Stimulated activated CD8-positive, alpha-beta memory T cell treated with anti-CD3 and anti-CD28 coated beads, Interleukin-15, amount 100 ng/mL, for 1 hour (primary cell): ENCODE measurements at places on chromosomes 4 and X.

GRCh38 chr4:88746206-88746605, 48.6 kb upstream of the NAP1L5 start:
- no peak for DNase-seq

DNA sequence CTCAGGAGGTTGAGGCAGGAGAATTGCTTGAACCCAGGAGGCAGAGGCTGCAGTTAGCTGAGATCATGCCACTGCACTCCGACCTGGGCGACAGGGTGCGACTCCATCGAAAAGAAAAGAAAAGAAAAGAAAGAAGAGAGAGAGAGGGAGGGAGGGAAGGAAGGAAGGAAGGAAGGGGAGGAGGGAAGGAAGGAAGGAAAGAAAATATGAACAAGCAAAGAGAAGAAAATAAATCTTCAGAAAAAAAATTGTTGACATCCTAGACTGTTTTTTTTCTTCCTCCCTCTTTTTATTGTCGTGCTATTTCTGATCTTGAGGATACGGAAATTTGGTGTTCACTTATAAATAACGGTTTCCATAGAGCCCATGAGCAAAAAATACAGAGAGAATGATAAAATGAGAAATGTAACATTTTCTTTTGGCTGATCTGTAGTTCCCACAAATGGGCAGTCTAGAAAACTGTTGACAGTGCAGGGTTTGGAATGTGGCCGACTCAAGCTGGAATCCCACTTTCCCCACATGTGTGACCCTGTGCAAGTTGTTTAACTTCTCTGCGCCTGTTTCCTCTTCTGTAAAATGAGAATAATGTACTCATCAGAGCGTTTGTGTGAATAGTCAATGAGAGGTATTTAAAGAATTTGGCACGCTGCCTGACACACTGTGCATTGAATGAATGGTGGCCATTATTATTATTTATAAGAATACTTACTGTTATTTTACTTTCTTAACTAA, 19.4 kb downstream of the SORBS2 start:
- no peak for DNase-seq

- DNase-seq: no peak
Observed at GRCh38 chr4:7058792-7059191, 9.1 kb downstream of the GRPEL1 start.

DNA sequence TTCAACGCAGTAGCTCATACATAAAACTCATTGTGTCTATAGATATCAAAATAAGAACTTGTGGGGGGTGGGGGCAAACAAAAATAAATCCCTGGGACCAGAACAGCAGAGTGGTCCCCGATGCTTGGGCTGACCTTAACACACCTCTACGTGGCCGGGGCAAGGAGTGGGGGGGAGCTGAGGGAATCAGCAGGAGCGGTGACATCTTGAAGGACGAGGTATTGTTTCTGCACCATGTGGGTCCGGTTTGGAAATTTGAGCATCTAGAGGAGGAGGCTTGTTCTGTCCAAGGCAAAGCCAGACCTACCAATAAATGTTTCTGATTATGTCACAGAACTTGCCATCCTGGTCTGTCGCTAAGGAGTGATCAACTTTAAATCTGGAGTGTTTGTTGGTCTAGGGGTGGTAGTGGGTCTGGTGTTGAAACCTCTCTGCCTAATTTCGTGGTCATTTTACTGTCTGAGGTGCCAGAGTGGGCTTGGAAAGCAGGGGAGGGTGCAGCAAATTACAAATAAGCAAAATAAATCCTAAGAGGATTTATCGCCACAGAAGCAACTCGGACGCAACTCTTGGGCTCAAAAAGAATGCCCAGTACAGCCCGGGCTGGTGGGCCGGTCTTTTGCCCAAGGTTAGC, 774 bp upstream of the RAPGEF2 start:
- no peak for DNase-seq

- DNase-seq: no peak
Observed at GRCh38 chr4:36990128-36990872, 254.2 kb upstream of the NWD2 start.

- DNase-seq: no peak
Observed at GRCh38 chr4:184376126-184376838, 98.1 kb downstream of the IRF2 start.

- DNase-seq: no peak
Observed at GRCh38 chrX:66632473-66632872, 6.4 kb downstream of the EDA2R start.

- DNase-seq: no peak
Observed at GRCh38 chrX:54352677-54353076, 5.2 kb downstream of the WNK3 start.

GRCh38 chr4:53583513-53583912, 7.8 kb downstream of the LNX1 start:
- no peak for DNase-seq

DNA sequence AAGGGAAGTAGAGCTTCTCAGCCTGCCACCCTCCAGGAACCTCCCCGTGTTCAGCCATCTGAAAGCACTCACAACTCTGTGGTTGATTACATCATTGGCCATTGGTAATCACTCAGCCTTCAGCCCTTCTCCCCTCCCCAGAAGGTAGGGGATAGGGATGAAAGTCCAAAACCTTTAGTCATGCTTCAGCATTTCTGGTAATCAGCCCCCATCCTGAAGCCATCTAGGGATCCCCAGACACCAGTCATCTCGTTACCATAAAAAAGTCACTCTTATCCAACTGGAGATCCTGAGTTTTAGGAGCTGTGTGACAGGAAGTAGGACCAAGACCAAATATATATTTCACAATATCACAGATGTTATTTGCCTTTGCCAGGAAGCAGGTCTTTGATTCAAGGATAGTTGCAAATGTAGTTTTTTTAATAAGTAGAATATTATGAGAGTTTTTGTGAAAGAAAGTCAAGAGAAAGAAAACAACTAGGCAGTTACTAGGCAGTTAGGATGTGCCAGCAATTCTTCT, 364.6 kb upstream of the NOCT start:
- DNase-seq: no peak

DNA sequence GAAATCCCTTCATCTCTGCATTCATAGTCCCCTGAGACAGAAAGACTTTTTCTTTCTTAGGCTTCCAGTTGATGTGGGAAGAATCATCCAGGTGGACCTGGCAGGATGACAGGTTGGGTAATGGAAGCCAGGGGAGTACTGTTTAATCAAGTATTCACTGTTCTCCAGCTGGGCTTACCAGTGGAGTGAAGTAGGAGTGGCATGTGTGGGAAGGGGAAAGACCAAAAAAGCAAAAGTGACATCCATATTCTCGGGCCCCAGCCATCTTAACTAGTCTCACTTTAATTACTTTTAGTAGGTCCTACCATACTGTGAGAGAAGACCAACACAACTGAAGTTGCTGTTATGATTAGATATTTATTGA, 18.5 kb downstream of the VSIG4 start:
- no peak for DNase-seq

DNA sequence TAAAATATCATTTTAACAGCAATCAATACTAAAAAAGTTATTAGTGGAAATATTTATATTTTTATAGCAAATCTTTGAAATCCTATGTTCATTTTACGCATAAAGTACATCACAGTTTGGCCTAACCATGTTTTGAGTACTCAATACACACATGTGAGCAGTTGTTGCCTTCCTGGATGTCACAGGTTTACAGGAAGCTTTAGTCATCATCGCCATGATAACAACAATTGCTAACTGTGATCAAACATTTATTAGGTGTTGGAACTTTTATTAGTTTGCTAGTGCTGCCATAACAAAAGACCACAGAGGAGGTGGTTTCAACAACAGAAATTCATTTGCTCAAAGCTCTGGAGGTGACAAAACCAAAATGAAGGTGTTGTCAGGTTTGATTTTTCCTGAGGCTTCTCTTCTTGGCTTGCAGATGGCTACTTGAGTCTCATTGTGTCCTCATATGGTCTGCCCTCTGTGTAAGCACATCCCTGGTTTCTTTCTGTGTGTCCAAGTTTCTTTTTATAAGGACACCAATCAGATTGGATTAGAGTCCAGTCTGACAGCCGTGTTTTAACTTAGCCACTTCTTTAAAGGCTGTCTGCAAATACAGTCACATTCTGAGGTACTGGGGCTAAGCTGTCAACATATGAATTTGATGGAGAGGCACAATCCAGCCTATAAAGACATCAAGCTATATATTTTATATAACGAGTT, 43.1 kb upstream of the BOD1L1 start:
- DNase-seq: no peak

DNA sequence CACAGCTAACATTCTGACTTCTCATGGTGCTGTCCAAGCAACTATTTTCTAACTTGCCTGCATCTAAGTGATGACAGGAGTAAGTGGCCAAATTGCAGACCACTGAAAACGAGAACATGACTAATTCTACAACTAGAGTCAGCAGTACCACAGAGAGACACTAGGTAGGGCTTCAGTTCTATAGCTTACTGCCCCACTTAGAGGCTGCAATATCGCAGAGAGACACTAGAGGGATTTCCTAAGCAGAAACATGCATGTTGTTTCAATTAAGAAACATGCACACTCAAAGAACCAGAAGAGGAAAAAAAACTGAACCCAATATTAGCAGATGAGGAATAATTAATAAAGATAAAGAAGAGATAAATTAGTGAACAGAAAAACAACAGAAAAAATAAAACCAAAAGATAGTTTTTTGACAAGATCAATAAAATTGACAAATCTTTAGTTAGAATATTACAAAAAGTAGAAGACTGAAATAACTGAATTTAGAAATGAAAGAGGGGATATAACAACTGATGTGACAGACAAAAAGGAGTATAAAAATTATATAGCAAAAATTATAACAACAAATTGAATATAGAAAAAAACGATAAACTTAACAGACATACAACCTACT, 100.8 kb downstream of the SPIN4 start:
- DNase-seq: no peak

GRCh38 chr4:55037728-55038127, 87.7 kb downstream of the KDR start:
- DNase-seq: no peak

- DNase-seq: no peak
Observed at GRCh38 chrX:20254712-20255299, 11.9 kb downstream of the RPS6KA3 start.

GRCh38 chr4:36574816-36575215, 293.4 kb downstream of the DTHD1 start:
- no peak for DNase-seq

GRCh38 chrX:70504772-70505450, 60.3 kb downstream of the DLG3 start:
- no peak for DNase-seq

- DNase-seq: no peak
Observed at GRCh38 chrX:48927123-48927522, 8.3 kb upstream of the PIM2 start.

DNA sequence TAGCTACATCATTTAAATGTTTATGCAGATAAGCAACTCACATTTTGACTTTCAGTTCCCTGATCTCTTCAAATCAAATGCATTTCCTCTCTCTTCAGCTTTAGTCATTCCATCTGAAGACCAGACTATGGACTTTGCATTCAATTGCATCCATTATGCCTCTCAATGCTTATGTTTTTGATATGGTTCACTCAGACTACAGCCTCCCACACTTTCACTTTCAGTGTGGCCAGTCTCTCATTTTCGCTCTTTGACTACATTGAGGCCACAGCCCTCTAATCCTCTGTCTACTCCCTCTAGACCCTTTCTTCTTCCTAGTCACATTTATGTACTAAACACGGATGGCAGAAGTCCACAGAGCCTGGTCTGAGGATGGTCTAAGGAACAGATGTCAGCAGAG, 24.5 kb upstream of the VEGFC start:
- no peak for DNase-seq

GRCh38 chrX:102067966-102068723, 57.3 kb upstream of the TCEAL2 start:
- DNase-seq: no peak

DNA sequence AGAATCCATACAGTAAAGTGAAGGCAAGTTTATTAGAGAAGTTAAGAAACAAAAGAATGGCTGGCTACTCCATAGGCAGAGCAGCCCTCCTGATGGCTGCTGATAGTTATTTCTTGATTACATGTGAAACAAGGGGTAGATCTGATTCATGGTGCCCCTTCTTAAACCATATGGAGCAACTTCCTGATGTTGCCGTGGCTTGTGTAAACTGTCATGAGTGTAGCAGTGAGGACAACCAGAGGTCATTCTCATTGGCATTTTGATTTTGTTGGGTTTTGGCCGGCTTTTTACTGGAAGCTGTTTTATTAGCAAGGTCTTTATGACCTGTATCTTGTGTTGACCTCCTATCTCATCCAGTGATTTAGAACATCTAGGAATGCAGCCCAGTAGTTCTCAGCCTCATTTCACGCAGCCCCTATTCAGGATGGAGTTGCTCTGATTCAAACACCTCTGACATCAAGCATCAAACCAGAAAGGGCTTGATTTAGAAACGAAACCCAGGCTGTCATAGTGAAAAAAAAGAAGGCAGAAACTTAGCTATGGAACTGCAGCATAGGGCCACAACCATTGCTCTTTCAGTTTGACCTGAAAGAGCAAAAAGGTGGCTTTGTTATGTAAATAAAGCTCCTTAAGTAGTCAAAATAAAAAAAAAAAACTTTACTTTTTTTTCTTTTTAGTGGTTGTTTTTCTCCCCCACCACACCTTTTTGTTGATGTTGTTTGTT, 37.8 kb downstream of the SPCS3 start:
- no peak for DNase-seq

DNA sequence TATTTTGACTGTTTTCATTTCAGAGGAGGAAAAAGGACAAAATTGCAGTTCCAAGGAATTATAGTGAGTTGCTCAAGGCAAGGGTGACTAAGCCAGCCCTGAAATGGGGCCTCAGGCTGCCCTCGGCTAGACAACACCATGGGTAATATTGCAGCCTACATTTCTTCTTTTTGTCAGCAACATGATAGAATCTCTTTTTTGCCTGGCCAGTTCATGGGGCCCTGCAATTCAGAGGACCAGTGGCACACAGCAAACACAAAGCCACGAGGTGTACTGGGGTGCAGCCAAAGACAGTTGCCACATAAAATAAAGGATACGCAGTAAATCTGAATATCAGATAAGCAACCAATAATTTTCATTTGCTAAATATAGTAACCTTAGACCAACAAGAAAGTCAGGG, 41.8 kb downstream of the RBM47 start:
- DNase-seq: no peak

- no peak for DNase-seq
Observed at GRCh38 chr4:33494150-33494549, 2750.2 kb downstream of the ARAP2 start.

DNA sequence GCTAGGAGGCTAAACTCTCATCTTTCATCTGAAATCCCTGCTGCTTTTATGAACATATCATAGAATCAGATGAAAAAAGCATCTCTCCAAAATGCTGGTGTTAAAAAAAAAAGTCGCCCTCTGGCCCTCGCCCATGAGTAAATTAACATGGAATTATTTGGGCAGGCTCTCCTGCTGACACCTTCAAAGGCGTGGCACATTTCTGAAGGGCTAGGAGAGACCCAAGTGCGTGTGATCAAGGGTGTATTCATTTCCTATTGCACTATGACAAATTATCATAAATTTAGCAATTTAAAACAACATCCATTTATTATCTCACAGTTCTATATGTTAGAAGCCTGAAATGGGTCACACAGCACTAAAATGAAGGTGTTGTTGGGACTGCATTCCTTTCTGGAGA, 5.1 kb downstream of the ANXA3 start:
- no peak for DNase-seq

GRCh38 chr4:84877051-84877833, 89.2 kb downstream of the WDFY3 start:
- DNase-seq: no peak
